ENCODE measurements at places on chromosomes 5 and 9.

GRCh38 chr5:160657622-160658458 is 194.2 kb downstream of the ATP10B start:
- no peak for DNase-seq

- no peak for DNase-seq
Measured at GRCh38 chr5:175344331-175345195, 99.4 kb downstream of the DRD1 start.

DNA sequence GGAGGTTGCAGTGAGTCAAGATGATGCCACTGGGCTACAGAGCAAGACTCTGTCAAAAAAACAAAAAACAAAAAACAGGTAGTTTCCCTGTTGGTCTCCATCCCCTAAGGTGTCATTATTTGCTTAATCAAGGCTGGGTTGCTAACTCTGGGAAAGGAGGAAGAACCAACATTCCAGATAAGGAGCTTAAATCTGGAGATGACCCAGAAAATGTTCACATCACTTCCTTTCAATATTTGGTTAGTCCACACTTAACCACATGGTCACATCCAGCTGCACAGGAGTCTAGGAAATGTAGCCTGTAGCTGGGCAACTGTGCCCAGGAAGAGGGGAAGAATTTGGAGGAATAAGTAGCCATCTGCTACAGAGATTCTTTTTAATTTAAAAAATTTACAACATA is 25.9 kb upstream of the MEGF9 start:
- DNase-seq = no peak

DNA sequence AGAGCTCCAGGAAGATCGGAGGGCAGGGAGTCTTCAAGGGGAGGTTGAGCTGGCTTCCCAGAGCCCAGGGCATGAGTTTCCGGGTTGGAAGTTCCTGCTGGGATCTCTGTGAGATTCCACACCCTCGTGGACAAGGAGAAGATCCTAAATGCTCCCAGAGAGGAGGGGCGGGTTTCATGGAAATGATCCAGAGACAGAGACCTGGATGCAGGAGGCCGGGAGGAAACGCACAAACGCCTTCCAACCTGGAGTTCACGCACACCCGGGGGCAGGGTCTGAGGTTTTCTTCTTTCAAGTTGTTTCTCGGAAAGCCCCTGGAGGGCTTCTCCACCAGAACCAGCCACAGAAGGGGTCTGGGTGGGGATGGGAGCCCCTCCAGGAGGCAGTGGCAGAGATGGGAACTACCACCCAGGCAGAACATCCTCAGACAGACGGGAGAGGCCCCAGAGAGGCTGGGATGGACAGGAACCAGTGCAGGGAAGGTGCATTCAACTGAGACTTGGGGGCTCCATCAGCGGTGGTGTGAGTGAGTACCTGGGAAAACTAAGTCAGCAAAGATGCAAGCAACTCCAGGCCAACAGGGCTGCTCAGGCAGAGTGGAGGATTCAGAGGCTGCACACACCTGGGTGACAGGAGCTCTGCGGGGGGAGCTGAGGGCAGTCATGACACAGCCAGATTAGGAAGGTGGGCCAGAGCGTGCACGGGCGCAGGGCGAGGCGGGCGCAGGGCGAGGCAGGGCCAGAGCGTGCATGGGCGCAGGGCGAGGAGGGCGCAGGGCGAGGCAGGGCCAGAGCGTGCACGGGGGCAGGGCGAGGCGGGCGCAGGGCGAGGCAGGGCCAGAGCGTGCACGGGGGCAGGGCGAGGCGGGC is 52.1 kb upstream of the EXOC3 start:
- peak; percentile 47 for DNase-seq

DNA sequence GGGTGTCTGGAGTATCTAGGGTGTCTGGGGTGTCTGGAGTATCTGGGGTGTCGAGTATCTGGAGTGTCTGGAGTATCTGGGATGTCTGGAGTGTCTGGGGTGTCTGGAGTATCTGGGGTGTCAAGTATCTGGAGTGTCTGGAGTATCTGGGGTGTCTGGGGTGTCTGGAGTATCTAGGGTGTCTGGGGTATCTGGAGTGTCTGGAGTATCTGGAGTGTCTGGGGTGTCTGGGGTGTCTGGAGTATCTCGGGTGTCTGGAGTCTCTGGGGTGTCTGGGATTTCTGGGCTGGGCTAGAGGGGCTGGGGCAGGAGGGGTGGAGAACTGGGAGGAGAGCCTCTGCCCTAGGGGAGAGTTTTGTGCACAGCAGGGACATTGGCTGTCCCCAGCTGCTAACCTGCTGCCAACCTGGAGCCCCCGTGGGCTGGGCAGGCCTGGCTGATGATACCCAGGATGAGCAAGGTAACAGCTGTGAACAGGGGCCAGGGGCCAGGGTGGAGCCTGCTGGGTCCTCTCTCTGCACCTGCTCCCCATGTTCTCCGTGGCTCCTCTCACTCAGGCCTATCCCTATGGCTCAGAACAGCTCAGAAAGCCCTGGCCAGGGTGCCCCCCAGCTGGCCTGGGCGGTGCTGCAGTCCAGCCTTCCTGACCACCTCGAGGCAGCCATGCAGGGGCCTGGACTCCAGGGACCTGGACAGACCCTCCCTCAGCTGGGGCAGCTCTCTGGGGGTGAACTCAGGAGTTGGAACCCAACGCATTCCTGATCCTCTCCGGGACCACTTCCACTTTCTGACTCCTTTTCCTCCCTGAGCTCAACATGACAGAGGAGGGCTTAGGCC is 29.9 kb downstream of the LHX3 start:
- no peak for DNase-seq

GRCh38 chr5:41778410-41778809 is 91.8 kb downstream of the OXCT1 start:
- DNase-seq = no peak

Measured in chondrocyte (in vitro differentiated cells).